ENCODE measurements at places on chromosomes 3 and 15.

DNA sequence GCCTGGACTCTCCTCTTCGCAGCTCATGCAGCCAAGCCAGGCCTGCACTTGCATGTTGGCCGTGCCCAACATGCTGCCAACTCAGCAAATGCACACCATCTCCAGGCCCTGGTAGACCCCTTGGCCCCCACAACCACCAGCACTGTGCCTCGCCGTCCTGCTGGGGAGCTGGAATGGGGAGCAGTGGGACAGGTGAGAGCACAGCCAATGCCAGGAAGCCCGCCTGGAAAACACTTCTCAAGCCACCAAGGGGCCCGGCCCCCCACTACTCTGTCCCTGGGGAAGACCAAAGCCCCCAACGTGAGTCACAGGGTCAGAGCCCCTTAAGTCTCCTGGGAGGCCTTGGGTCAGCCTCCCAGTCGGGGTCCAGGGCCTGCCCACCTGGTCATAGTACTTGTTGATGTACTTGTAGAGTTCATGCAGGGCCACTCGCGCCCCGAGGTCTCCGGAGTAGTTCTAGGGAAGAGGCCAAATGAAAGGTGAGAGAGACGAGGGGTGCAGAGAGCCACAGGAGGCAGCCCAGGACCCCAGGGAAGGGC is 24.5 kb downstream of the PLXNB1 start:
- DNase-seq: no peak

DNA sequence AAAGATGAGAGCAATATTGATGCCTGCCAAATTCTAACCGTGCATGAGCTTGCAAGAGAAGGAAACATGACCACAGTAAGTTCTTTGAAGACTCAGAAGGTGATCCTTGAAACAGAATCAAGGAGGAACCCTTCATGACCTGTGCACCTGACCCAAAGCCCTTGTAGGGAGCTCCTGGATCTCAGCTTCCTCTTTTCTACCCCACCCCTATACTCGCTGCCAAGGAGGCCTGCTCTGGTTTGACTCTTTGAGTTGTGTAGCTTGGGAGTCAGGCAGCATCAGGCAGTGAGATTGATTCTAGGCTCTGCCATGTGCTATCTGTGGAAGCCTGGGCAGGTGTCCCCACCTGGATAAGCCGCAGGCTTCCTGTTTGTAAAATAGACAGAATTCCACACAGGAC is 10.6 kb downstream of the TTC21A start:
- no peak for DNase-seq

DNA sequence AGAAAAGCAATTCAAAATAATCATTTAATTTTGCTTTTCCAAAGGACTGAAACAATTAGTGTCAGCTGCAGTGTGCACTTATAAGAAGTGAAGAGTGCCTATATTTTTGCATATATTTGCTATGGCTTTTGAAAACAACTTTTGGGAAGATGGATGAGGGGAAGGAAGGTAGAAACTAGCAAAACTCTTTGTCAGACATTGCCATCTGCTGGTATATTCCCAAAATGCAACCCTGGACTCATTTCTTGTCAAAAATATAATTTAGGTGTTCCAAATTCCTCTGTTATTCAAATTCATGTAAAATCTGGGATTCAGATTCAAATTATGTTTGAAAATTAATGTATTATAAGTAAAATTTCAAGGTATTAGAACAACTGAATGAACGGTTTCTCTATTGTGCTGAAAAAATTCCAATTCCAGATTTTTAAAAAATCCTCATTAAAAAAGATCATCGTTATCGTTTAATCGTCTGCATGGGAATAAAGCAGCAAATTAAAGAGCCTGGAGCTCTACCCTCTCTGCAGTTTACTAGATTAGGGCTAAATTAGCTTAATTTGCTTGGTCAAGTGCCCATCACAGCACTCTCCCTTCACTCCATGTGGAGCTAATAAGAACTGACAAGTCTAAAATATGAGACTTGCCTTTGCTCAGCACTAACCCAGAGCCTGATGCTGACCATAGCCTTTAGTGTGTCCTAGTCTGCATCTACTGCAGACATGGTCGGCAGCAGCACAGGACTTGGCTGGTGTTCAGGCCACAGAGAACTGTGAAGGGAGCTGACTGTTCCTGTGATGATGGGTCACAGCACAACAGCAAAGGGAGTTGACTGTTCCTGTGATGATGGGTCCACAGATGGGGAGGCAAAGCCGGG is 67.9 kb upstream of the MITF start:
- DNase-seq: peak; percentile 35

- no peak for DNase-seq
Measured at GRCh38 chr3:8519156-8519555, 17.5 kb downstream of the LMCD1 start.

- DNase-seq: no peak
Measured at GRCh38 chr15:25525741-25526140, 86.9 kb upstream of the UBE3A start.

- DNase-seq: no peak
Measured at GRCh38 chr15:66706840-66707239, 4.8 kb downstream of the SMAD6 start.

- no peak for DNase-seq
Measured at GRCh38 chr3:133991209-133991608, 38.5 kb downstream of the SLCO2A1 start.

- DNase-seq: no peak
Measured at GRCh38 chr3:169658311-169658931, 5.1 kb downstream of the MECOM start.

GRCh38 chr3:46521096-46521495 is 23.3 kb downstream of the RTP3 start:
- no peak for DNase-seq

DNA sequence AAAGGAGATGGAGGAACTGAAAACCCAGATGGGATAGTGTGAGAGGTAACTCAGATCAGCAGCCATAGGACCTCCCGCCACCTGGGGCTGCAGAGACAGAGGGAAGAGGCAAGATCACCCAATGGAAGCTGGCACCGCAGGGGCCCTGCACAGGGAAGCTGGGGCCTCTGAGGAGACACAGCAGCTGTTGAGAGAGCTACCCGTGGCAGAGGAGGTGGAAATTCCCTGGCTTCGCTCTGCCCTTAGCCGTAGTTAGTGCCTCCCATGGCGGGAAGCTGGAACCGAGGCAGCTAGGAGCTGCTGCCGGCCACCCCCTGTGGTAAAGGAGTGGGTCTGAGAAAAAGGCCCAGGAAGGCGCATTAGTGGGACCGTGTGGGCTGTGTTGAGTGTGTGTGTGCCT is 18.0 kb upstream of the PLXNA1 start:
- DNase-seq: no peak

GRCh38 chr15:26970712-26971210 is at the start of gene GABRG3:
GABRG3 (plus strand) TSS chr15:26971181.
- no peak for DNase-seq

- no peak for DNase-seq
Measured at GRCh38 chr3:88713233-88713691, 394.2 kb upstream of the EPHA3 start.

- DNase-seq: no peak
Measured at GRCh38 chr3:113213896-113214587, 2.7 kb downstream of the BOC start.

GRCh38 chr15:89430530-89431341 is 65.6 kb downstream of the RHCG start:
- DNase-seq: peak; percentile 27

- DNase-seq: no peak
Measured at GRCh38 chr15:96029172-96029571, 301.3 kb upstream of the NR2F2 start.

DNA sequence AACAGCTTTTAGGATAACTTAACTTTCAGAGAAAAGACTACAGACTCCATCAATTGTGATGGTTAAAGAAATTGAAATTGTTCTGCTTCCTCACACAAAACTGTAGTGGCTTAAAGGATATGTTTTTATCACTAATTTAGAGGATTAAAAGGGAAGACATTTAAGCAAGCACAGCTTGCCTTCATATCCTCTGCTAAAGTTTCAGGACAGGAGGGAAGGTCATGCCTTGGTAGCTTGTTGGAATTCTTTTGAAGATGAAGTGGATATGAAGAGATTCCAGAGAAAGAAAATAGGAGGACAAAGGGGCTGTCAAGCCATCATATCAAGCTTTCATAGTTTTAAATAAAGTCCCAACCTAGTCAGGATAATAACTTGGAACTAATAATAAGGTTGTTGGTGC is 33.1 kb downstream of the CCDC80 start:
- no peak for DNase-seq

DNA sequence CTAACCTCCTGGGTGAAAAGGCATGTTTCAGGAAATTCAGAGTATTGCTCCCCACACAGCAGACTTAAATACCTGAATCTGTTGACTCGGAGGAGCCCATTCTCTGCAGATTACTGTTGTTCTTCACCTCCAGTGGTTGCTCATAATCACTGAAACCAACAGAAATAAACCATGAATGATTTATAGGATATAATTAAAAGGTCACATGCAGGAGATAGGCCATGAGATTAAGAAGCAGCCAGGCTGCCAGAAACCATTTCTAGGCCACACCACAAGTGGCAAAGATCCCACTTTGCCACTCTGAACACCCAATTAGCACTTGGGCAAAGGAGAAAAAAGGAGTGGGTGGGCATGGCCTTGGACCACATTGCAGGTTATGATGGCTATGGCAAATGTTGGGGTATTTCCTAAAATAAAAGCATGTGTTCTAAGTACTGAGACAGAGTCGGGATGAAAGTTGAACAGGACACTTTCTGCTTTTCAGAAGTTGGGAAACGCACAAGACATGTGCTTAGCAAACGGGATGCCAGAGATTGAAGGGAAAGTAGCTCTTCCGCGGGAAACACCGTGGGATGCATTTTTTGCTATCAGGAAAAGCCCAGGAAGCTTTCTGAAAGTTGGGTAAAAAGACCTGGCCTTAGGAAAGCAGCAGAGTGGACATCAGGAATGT is 1.5 kb downstream of the CDC25A start:
- DNase-seq: no peak
